ENCODE measurements at places on chromosomes 4 and X.

DNA sequence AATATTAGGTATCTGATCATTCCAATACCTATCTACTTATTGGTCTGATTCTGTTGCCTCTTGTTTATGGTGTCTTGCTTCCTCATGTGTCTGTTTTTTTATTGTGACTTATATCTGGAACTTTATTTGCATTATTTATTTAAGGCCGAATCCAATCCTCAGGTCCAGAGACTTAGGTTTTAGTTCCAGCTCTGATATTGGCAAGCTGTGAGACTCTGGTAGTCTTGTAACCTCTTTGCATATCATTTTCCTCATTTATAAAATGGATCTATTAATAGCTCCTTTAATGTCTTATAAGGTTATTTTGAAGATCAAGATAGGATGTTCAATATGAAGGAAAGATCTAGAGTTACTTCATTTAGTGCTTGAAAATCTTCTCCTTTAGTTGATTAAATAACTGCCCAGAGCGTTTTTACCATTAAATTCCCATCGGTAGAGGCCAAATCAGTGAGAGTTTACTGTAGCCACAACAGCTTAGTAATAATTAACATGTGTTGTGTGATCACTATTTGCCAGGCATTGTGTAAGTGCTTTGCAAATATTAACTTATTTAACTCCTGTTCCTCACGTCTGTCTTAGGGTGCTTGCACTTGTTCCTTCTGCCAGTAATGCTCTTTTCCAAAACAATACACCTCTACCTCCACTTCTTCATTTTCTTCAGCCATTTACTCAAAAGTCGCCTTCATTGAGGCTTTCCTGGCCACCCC is 82.2 kb downstream of the CC2D2A start:
- DNase-seq, result no peak

- no peak for DNase-seq
These were observed 35.3 kb upstream of the SPRY1 start for GRCh38 chr4:123361195-123361861.

- DNase-seq, result no peak
These were observed 93.1 kb downstream of the SLC16A2 start for GRCh38 chrX:74514384-74514783.

GRCh38 chrX:49175435-49176274 is 4.0 kb downstream of the PLP2 start:
- DNase-seq, result no peak

DNA sequence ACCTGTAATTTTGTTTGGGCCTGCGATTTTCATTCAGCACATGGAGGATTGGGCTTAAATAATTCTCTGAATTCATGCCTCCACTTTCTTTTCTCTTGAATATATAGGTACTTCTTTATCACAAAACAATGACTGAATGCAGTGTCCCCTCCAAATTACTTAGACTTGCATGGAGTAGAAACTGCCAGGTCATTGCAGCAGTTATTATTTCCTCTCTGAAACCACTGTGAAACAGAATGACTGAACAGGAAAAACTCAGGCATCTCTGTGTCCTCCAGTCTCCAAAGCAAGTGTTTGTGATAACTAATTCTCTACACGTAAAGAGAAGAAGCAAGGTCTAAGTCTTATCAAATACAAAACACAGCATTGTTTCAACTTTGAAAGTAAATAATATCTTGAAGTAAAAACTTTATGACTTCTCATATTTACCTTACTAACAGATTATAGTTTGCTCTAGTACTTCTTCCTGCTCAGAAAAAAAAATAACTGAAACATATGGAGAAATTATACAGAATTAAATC is 144.5 kb upstream of the DIAPH2 start:
- DNase-seq, result no peak

GRCh38 chr4:75235359-75235951 is 278.7 kb downstream of the RCHY1 start:
- no peak for DNase-seq

- DNase-seq, result no peak
These were observed 48.6 kb downstream of the ASB9 start for GRCh38 chrX:15221321-15221720.

GRCh38 chr4:10164877-10165283 is 48.3 kb upstream of the WDR1 start:
- peak; percentile 23 for DNase-seq

GRCh38 chr4:9997886-9998285 is 23.4 kb downstream of the SLC2A9 start:
- no peak for DNase-seq

DNA sequence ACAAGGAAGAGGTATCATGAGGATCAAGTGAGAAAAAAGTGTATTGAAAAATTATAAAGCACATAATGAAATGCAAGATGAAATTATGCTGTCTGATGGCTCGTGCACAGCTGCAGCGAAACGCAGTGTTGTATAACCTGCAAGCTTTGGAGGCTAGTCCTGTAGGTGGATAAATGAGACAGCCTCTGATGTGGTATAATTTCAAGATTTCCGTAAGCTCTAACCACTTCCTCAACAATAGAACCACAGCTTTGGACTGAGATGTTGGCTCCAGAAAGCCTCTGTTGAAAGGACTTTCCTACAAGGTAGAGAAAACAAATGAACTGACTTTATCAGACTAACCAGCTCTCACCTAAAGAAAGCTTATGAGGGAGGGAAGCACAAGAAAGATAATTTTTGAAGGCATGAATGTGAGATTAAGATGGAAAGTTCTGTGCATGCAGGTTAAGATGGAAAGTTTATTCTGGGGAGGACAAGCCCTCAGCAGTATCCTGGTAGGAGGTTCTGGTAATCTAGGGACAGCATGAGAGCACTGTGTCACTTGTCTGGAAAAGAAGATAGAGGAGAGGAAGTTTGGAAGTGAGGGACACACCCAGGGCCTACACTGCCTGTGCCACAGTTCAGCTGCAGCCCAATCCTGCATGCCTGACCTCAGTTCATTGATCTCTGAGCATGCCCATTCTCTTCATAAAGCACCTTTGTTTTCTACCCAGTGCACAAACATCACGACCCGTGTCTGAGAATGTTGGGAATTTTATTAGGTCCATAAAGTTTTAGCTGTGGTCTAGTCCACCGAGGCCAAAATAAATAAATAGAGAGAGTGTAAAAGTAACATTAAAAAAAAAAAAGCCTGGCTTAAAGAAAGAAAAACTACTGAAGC is 161.5 kb upstream of the SFRP2 start:
- no peak for DNase-seq

DNA sequence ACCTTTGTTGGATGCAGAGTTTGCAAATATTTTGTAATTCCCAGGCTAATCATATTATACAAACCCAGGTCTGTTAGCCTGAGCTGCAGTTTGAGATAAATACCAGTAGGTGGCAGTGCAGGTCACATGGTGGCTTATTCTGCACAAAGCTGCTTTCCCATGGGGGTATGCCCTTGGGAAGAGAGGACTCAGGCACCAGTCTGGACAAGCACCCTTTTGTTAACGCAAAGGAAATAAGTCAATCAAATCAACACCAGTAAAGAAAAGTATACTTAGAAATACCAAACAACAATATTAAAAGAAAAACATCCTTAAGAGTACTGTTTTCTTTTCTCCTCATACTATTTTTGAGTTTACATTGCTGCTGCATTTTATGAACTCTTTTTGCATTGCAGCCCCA is 389.0 kb upstream of the ZFP42 start:
- peak; percentile 44 for DNase-seq

- no peak for DNase-seq
These were observed 83.8 kb upstream of the MAML3 start for GRCh38 chr4:140237616-140238350.

DNA sequence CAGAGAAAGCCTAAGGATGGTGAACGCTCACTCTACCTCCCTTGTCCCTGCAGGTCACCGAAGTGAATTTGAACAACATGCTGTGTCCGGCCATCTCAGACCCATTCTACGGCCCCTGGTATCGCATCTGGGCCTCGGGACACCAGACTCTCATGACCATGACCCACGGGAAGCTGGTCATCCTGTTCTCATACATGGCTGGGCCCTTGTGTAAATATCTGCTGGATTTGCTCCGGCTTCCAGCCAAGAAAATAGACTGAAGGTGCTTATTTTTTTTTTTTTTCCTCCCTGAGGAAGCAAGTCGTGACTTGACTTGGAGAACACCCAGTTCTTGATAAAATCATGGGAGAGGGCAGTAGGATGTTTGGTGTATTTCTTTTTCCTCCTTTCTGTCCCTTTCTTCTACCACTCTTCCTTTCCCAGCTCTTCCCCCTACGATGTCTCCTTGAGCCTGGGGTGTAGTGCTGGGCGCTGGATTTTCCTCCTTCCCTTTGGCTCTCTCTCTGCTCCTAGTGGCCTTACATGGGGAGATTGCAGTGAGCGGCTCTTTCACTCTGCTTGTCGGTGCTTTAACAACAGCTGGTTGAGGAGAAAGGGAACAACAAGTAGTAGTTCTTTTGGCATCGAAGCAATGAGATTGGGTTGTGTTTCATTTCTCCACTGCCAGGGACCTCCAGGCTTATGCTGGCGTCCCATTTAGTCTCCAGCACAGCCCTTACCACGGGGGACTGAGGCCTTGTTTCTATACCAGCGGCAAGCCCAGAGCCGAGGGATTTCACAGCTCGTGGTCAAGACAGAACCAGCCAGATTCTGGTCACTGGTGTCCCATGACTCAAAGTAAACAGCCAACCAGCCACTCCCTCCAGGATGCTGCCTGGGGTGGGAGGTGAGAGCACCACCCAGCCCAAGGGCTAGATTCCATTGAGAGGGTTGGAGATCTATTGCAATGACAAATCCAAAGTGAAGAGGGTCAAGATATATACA is 144.4 kb downstream of the AMMECR1 start:
- no peak for DNase-seq

DNA sequence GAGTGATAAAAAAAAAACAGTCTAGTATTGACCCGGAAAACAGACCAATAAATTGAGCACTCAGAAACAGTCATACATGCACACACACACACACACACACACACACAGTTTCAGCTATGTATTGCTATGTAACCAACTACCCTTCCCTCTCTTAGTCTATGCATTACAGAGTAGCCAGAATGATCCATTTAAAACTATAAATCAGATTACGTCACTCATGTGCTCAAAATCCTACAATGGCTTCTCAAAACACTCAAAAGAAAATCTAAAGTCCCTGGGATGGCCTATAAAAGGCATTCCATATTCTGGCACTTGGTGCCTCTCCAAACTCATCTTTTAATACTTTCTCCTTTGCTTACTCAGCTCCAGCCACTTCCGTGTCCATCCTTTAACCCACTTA is 46.5 kb upstream of the ZIC3 start:
- DNase-seq, result no peak

GRCh38 chr4:95835672-95836071 is 4.2 kb upstream of the PDHA2 start:
- no peak for DNase-seq

DNA sequence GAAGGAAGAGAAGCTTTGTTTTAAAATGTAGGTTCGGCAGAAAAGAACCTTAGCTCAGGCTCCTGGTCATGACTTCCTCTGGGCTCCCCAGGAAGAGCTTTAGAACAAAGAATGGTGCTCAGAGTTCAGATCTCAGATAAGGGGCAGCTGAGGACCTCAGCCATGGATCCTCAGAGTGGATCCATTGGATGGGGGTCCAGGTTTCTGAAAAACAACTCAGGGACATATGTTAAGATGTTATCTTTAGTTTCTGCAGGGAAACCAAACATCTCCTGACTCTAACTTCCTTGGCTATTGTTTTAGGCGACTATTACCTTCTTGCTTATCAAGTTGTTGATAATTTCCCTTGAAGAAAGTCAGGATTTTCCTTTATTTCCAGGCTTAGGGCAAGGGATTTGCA is 5.4 kb downstream of the EVC start:
- DNase-seq, result no peak

GRCh38 chr4:31085689-31086088 is 365.5 kb downstream of the PCDH7 start:
- no peak for DNase-seq

- no peak for DNase-seq
These were observed 26.7 kb downstream of the SH3RF1 start for GRCh38 chr4:169243825-169244609.

DNA sequence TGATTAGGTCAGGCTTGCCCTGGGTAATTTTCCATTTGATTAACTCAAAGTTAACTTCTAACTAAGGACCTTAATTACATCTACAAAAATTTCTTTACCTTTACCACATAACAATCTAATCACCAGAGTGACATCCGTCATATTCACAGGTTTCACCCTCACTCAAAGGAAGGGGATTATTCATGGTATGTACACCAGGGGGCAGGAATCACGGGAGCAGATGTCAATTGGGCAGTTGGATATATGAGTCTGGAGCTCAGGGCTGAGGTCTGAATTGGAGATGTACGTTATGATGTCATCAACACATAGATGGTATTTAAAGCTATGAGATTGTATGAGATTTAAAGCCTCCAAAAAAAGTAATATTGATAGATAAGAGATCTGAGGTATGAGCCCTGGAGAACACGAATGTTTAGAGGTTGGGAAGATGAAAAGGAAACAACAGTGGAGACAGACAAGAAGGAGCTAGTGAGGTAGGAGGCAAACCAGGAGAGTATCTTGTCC is 52.9 kb downstream of the PGRMC1 start:
- DNase-seq, result no peak

GRCh38 chr4:70703619-70704214 is 15.4 kb downstream of the UTP3 start:
- DNase-seq, result no peak

- DNase-seq, result no peak
These were observed 73.1 kb upstream of the EPGN start for GRCh38 chr4:74235135-74235534.

DNA sequence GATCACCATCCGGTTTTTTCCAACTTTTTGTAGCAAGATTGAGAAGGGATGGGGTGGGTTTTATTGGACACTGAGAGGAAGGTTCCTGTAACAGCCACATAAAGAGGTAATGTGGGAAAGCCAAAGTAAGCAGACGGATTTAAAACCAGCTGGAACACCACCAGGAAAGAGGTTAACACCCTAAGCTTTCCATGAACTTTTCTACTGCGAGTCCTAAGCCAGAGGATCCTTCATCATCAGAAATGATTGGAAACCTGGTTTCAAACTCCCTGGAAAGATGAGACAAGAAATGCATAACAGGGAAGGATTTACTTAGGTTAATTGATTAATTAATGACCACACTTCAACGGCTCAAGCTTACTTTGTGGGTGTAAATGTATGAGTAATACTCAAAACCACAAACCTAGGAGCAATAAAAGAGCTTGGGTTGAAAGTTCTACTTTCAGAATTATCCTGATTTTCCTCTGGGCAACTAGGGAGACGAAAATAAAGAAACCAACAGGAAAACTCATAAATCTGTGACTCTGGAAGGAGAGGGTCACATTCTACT is 91.5 kb downstream of the COX18 start:
- no peak for DNase-seq

Data from 8988T (cell line).